ENCODE measurements at places on chromosomes 5 and 9.

DNA sequence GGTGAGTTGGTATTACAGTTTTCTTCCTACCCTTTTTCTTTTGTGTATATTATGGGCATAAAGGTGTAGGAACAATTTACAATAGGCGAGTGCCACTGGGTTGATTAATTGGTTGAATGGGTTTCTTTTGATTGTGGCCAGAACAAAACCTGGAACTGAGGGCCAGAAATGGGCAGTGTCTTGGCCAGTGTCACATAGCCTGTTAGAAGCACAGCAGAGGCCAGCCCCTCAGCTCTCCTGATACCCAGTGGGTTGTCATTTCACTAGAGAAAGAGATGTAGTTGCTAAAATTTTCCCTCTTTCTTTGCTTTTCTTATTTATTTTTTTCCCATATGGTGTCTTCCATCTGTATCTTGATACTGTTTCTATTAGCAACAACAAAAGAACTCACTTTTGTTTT is 38.8 kb upstream of the SEMA6A start:
- no peak overlapping the region for H3K27ac ChIP-seq
- no peaks in the 10 kb centered on the region for H3K27me3 ChIP-seq
- H3K36me3 ChIP-seq: no peaks in the 10 kb centered on the region
- no peak for DNase-seq
- no peaks in the 10 kb centered on the region for H3K4me1 ChIP-seq
- H3K4me3 ChIP-seq: no peak overlapping the region

DNA sequence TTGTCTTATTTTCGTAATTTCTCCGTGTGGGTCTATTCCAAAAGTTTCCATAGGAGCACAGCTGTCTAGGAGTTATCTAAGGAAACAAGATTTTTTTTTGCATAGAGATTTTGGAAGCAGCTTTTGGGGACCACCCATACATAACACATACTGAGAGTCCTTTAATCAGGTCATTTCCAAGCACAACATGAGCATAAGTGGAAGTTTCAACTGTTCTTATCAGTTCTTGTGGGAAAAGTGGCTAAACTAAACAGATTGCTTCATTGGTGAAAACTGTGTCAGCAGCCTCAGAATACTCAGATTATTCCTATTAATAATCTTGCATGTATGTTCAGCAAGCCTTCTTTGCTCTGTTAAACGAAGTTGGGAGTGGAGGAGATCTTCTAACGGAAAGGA is 153.6 kb upstream of the TYRP1 start:
- no peaks in the 10 kb centered on the region for H3K27me3 ChIP-seq
- no peaks in the 10 kb centered on the region for H3K36me3 ChIP-seq
- H3K4me3 ChIP-seq: no peak overlapping the region
- H3K4me1 ChIP-seq: no peaks in the 10 kb centered on the region

GRCh38 chr9:78369639-78370219 is 72.8 kb downstream of the PSAT1 start:
- H3K27ac ChIP-seq: no peak overlapping the region
- no peaks in the 10 kb centered on the region for H3K27me3 ChIP-seq
- H3K36me3 ChIP-seq: no peaks in the 10 kb centered on the region
- no peaks in the 10 kb centered on the region for H3K4me1 ChIP-seq

- H3K27ac ChIP-seq: no peak overlapping the region
- H3K27me3 ChIP-seq: no peaks in the 10 kb centered on the region
- H3K4me3 ChIP-seq: no peak overlapping the region
- no peaks in the 10 kb centered on the region for H3K4me1 ChIP-seq
- no peaks in the 10 kb centered on the region for H3K36me3 ChIP-seq
- no peak for DNase-seq
These were observed 131.2 kb downstream of the WNK2 start for GRCh38 chr9:93315118-93315517.

GRCh38 chr9:130150779-130151382 is 21.3 kb upstream of the NCS1 start:
- no peaks in the 10 kb centered on the region for H3K36me3 ChIP-seq
- no peak for DNase-seq
- H3K4me1 ChIP-seq: no peaks in the 10 kb centered on the region
- H3K4me3 ChIP-seq: no peak overlapping the region
- H3K27ac ChIP-seq: no peak overlapping the region

- H3K4me1 ChIP-seq: no peaks in the 10 kb centered on the region
- H3K36me3 ChIP-seq: no peaks in the 10 kb centered on the region
These were observed 107.3 kb upstream of the PTGER4 start for GRCh38 chr5:40572391-40572790.

Data from tibial nerve (tissue), 4 donors.